Foreskin melanocyte (primary cell): ENCODE measurements at places on chromosomes 16 and 17.

GRCh38 chr17:8894673-8895578, 27.5 kb upstream of the PIK3R6 start:
- DNase-seq: peak; percentile 61

DNA sequence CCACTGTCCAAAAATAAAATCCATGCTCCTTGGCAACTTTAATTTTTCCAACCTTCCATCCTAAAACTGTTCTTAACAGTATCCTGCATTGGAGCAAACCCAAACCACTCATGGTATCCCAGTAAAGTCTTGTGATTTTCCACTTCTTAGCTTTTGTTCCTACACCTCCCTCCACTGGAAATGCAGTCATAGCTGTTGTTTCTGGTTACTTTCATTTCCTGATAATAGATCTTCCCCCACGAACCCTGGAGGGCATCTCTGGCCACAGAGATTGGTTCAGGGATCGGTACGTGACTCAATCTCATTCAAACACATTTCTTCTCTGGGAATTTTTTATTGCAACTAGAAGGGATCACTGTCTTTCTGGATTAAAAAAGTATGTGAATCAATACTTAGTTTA, 276.0 kb downstream of the GRIN2A start:
- no peak for DNase-seq

DNA sequence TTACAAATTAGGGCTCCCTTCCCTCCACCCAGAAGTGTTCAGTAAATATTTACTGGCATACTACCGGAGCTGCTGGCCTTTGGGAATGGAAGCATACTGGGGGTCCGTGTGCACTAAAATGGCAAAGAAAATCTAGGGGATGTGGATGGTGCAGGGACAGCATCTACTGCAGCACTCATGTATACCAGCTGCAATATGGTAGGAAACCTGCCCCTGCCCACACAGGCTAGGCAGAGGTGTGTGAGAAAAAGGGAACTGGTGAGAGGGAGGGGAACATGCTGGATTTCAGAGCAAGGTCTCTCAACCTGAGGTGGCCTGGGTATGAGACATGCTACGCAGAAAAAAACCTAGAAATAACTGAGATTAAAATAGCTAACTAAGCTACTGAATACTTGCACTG, 145.4 kb downstream of the CDH13 start:
- no peak for DNase-seq

DNA sequence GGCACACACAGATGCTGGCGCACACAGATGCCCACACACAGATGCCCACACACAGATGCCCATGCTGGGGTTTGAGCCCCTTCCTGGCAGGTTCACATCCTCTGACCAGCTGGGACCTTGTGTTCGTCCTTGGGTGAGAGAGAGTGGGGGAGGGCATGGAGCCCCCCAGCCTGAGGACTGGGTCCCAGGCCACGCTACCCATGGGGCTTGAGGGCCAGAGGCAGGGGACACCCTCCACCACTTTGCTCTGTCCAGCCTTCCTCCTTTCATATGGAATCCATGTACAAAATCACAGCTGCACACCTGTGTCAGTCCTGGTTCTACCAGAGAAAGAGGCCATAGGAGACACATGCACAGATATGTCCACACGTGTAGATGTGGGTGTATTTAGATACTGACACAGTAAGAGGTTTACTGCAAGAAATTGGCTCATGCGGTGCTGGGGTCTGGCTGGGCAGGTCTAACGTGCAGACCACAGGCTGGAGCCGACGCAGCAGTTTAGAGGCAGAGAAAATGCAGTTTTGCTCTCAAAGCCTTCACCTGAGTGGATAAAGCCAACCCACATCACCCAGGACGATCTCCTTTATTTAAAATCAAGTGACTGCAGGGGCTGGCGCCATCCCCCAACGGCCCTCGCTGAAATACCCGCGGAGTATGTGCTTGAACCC, 10.8 kb downstream of the SLC22A31 start:
- no peak for DNase-seq
